ENCODE measurements at places on chromosomes 3 and 15.

DNA sequence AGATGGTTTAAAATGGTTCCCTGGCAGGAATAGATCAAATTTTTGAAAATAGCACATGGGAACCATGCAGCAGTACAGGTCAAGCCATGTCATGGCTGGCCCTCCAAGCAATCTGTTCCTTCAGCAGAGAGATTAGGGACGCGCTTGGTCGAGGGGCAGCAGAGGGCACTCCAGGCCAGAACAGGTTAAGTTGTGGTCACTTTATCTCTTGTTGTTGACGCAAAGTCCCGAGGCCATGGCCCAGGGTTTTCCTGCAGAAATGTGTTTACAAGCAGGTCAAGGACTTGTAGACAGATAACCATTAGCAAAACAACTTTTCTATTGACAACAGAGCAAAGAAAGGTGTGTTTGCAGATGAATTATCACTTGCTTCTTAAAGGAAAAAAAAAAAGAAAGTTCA is 570.0 kb upstream of the NR2F2 start:
- no peak for DNase-seq

DNA sequence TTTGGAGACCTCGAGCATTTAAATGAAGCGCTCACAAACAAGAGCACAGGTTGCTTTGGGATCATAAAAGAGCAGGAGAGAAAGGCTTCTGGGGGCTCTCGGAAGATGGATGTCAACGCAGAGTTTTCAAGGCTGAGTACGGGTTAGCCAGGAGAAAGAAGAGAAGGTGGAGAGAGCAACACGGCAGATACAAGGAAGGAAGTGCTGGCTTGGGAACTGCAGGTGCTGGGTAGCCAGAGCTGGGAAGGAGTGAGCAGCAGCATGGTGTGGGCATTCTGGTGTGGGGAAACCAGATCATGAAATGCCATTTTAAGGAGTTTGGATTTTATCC is 580 bp upstream of the RUBCN start:
- DNase-seq, result no peak

DNA sequence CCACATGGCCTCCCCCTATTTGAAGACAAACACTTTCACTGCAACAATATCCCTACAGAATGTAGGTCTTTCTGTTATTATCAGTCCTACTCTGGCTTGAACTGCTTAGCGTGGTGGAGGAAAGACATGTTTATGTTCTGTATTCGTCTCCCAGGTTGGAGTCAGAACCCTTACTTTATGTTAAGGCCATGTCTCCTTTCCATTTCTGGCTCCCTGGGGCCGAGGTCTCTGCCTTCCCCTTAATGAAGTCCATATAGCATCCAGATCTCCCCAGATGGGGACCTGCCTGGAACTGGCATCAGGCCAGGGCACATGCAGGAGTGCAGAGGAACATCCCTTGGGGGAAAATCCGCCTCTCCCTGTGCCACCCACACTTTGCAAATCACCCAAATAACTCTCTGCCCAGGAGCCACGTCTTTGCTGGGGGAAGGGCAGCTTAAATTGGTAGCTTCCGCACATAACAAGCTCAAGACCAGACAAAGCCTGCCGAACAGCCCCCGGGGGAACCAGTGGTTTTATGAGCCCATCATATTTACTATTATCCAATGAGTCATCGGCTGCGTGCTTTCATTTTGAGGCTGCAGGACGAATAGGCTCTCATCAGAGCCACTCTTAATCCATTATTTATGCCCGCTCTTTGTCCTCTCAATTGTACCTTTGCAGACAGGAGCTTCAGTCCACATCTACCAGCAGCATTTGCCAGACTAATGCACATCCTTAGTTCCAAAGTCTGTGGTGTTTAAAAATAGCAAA is 237.0 kb downstream of the UACA start:
- peak; percentile 91 for DNase-seq

GRCh38 chr15:59924812-59925522 is 79.1 kb upstream of the FOXB1 start:
- no peak for DNase-seq

- no peak for DNase-seq
Observed at GRCh38 chr3:36032180-36033047, 347.9 kb upstream of the STAC start.
